ENCODE measurements at places on chromosomes 6 and 20. TPM values are rescaled to one million over a fixed set of nuclear protein-coding genes. Genes with fewer than 3 reads are reported as not detected.

The MCHR2 gene
- not detected for total RNA-seq

The RAD21L1 gene
- total RNA-seq = not detected

The OPRM1 gene
- total RNA-seq = not detected

The PROCR gene
- total RNA-seq = 1.2 TPM

The PHACTR3 gene
- total RNA-seq = not detected

The SLC22A16 gene
- total RNA-seq = not detected

The FAM209B gene
- total RNA-seq = 3.3 TPM

The HLA-DOA gene
- 13.4 TPM for total RNA-seq

The ZSCAN9 gene
- 3.0 TPM for total RNA-seq

The GTPBP2 gene
- 85.2 TPM for total RNA-seq

The C4B gene
- 7.7 TPM for total RNA-seq

The KCNG1 gene
- not detected for total RNA-seq

The PPP1R3G gene
- total RNA-seq = 0.07 TPM

The TBXT gene
- total RNA-seq = not detected

DNA sequence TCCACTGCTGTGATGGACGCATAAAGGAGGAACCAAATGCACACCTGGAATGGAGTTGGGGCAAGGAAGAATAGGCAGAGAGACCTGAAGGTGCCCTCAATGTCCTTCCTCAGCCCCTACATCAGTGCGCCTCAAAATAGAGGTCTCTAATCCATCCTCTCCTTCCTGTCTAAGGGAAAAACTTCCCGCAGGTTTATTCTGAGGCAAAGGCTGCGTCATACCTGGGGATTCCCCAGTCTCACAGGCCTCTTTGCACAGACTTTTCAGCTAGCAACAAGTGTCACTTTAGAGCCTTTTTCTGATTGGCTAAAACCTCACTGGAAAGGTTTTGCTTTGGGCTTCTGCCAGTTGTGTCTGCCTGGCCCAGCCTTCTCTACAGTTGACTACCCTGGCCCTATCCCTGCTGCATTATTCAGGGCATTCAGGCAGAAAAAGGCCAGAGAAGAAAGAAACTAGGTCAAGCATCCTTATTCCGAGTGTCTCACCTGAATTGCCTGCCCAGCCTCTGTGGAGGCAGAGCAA lies 1.8 kb upstream of the HLA-DQB1 start:
- DNase-seq = peak; percentile 52

DNA sequence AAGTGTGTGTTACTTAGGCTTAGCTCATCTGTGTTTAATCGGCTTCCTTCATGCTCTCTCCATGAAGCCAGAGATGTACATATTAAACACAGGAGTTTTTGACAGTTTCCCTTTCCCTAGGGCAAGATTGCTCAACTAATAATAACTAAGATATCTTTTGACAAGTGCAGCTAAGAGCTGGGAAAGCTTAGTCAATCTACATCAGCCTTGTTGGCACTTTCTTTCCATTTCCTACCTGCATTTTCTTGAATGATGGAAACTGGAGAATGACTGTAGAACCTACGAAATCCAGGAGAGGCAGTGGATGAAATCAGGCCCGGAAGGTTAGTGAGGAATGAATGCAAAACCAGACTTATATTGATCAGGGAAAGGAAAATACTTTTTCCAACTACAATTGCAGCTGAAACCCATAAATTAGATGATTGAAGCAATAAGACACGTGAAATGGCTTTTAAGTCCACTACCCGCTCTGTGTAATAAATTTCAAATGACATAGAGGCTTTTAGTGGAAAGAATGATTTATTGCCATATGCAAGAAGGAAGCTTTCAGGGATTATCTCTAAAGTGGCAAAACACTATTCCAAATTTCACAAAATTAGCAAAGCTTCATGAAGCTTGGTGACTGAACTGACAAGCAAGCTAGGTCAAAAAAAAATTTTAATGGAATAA lies 237.2 kb upstream of the ID4 start:
- no peak for DNase-seq

- no peak for DNase-seq
Observed at GRCh38 chr6:121694389-121694788, 258.9 kb downstream of the GJA1 start.

- DNase-seq = no peak
Observed at GRCh38 chr20:2955257-2955970, 82.1 kb downstream of the PTPRA start.

- no peak for DNase-seq
Observed at GRCh38 chr6:41780551-41781365, at the start of gene PRICKLE4. PRICKLE4 (plus strand) TSS chr6:41780782; CDS start chr6:41783474, 2,692 bp downstream.

- DNase-seq = no peak
Observed at GRCh38 chr6:138608896-138609295, 109.6 kb upstream of the NHSL1 start.

DNA sequence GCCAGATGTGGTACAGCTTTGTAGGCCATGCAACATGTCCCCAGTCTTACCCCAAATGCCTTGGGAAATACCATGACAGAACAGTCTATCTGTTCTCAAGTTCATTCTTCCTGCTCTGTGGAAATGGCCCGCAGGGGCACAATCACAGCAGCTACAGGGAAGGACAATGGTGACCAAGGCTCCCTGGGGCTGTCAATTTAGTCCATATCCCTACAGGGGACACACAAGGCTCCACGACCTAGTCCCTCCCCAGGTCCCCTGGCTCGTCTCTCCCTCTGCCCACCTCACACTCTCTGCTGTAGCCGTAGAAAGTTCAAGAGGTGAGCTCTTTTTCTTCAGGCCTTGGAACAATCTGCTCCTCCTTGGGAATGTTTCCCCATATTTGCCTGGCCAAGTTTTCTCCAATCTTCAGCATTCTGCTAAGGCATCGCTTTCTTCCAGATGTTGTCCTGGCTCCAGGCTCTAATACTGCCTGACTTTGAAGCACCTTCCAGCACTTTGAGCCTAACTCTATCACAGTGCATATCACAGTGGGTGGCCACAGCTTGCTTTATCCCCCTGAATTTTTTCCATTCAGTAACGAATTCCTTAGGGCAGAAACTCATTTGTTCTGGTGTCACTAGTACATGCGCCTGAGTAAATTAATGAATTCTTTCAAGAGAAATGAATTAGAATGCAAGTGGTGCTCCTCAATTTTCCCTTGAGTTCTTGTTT lies 92.6 kb downstream of the MAP3K7 start:
- DNase-seq = no peak

- DNase-seq = no peak
Observed at GRCh38 chr20:1174787-1175186, 10.0 kb downstream of the TMEM74B start.

DNA sequence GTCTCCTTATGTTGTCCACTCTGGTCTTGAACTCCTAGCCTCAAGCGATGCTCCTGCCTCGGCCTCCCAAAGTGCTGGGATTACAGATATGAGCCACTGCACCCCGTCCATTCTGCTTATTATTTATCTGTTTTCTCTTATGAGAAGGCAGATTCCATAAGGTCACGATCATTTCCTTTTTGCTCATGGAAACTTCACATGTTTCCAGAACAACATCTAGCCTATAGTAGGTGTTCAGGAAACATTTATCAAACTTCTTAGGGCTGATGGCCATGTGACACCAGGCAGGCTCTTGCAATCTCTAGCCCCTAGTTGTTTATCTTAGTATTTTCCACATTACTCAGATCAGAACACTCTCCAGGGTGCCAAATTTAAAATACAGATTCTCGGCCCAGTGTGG lies 61.2 kb downstream of the ZFP64 start:
- DNase-seq = no peak

DNA sequence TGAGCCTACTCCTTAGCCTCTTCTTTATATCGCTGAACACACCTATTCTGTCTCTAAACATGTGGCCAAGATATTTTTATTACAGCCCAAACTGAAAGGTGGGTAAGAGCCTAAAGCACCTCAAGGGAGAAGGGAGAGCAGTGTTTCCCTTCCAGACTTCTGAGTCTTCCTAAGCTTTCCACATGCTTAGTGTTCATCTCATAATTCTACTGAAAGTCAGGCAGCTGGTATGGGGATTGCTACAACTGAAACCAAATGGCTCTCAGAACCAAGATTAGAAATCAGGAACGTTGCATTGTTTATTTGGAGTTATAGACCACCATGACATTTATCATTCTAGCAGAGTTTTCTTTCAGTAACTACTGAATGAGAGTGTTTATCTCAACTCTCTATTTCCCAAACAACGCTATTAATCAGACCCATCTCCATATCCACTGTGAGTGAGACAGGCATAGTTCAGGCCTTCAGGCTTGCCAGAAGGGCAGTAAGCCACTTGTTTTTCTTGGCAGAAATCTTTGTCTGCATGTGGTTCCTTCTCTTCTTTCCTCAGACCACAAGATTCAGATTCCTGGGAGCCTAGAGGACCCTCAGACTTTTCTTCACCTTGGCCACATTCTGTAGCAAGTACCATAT lies 22.8 kb downstream of the VGLL2 start:
- DNase-seq = no peak

DNA sequence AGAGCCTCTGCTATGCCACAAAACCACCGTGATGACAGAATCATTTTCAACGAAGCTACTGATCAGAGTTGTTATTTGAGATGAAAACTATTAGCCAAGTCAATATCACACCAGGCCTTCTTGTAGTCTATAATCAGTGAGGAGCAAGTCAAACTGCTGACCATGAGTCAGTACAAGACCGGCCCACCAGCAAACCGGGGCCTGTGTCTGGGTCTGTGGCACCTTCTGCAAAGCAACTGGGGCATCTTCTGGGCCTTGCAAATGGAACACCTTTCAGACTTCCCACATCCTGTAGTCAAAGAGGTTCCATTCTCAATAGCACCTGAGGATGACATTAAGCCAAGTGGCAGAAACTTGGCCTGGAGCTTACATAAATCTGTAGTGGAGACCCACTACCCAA lies 38.5 kb downstream of the CPXM1 start:
- DNase-seq = no peak

DNA sequence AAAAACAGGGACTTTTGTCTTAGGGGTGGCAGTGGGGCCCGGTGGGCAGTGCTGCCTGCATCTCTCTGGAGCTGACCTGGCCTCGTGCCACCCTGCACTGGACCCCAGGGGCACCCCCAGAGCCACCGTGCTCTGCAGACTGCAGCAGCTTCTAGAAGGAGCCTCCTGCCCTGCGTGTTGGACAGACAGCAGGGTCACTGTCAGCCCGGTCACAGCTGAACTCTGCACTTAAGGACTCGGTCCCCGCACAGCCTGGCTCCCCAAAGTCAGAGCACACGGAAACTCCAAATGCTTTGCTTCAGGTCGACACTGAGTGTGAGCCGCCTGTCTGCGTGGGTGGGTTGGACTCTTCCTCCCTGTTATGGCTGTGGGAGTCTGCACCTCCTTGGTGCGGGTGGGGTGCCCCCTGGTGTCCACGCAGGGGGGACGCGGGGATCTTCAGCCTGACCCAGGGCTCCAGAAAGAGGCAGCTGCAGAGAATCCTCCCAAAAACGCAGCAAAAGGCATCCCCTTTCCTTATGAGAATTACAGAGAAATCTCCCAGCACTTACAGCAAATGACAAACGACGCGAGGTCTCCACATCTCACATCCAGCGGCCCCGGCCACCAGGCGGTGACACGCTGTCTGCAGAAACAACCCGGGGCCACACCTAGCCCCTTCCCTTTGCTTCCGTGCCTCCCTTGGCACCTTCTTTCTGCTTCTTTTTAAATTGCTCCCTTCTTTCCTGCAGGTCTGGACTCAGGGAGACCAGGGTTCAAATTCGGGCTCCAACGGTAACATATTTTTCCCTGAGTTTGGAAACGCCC lies 36.3 kb upstream of the DACT2 start:
- DNase-seq = no peak

GRCh38 chr20:14829906-14830305 lies 492.5 kb upstream of the FLRT3 start:
- DNase-seq = no peak

DNA sequence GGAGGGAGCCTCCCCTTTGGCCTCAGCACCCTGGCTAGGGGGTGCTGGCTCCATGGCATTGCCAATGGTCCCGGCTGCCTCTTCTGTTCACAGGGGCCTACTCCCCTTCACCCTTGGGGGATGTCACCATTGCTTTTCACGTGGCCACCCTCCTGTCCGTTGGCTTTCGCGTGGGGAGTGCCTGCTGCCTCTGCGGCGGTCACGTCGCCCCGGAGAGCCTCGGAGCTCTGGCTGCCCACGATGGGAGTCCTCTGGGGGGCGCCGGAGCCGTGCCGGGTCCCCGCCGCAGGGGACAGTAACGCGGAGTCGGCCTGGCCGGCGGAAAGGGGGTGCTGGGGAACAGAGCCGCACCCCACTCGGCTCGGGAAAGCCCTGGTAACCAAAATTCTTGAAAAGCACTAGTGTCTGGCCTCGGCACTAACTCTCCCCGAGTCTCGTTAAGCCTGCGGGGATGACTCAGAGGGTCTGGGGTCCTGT lies 661 bp upstream of the HEBP2 start:
- no peak for DNase-seq

DNA sequence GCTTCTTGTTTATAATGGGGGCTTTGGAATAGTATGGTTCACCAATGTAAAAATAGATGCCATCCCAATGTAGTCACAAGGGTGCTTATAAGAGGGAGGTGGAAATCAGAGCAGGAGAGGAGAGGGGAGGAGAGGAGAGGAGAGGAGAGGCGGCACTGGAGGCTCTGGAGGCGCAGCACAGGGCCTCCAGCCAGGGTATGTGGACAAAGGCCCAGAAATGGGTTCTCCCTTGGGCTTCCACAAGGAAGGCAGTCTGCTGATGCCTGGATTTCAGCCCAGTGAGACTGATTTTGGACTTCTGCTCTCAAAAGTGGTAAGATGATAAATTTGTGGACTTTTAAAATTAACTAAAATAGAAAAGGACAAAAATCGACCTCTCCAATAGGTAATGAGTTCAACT lies 116.8 kb downstream of the RNASET2 start:
- DNase-seq = no peak

DNA sequence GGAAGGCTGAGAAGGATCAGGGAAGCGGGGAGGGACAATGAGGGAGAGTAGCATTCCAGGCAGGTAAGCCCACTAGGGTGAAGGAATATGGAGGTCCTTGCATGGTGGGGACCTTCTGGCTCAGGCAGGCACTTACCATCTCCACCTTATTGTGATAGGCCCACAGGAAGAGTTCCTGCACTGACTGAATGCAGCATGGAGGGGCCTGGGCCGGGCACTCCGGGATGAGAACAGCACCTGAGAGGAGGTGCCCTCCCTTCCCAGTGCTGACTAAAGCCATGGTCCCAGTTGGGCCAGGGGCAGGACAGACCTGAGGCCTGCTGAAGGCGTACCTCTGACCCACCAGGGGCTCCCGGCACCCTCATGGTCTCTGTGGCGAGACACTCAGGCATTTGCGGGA lies 392.7 kb downstream of the CDC5L start:
- DNase-seq = no peak

DNA sequence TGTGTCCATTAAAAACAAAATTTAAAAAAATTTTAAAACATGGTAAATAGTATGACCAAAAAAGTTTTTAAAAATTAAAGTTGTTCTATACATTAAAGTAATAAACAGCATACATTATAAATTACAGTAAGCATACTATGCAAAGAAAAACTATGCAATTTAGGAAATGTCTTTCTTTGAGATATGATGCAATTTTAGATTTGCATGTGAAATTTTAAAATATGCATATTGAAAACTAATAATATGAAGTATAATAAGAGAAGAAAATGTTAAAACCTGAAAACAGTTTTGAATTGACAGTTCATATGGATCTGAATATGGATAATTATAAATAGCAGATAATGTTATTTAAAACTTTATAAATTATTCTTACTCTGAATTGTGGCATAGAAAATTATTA lies 43.1 kb downstream of the ASCC3 start:
- DNase-seq = no peak
